ENCODE measurements at places on chromosomes 13 and 19.

GRCh38 chr19:36973844-36974195 lies 57.7 kb downstream of the ZNF568 start:
- no peak for DNase-seq

DNA sequence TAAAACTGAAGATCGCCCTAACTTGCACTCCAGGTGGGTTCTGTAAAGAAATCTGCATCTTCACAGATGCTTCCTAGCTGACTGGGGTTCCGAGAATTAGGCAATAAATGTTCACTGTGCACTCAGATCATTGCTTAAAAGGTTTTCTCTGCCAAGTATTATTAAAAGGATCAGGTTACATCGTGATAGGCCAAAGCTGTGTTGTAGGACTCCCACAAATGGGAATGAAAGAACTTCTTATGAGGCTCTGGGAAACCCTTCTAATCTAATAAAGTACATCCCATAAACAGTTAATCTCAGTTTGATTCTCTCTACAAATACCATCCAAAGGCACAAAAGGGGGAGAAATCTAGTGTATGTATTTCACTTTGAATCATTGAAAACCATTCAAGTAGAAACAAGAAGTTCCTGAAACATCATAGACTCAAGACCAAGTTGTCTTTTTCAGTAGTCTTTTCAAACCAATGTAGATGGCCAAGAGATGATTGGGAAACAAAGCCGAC lies 7.1 kb upstream of the POU4F1 start:
- no peak for DNase-seq

- DNase-seq = no peak
Measured at GRCh38 chr13:40657951-40658350, 8.5 kb downstream of the FOXO1 start.

DNA sequence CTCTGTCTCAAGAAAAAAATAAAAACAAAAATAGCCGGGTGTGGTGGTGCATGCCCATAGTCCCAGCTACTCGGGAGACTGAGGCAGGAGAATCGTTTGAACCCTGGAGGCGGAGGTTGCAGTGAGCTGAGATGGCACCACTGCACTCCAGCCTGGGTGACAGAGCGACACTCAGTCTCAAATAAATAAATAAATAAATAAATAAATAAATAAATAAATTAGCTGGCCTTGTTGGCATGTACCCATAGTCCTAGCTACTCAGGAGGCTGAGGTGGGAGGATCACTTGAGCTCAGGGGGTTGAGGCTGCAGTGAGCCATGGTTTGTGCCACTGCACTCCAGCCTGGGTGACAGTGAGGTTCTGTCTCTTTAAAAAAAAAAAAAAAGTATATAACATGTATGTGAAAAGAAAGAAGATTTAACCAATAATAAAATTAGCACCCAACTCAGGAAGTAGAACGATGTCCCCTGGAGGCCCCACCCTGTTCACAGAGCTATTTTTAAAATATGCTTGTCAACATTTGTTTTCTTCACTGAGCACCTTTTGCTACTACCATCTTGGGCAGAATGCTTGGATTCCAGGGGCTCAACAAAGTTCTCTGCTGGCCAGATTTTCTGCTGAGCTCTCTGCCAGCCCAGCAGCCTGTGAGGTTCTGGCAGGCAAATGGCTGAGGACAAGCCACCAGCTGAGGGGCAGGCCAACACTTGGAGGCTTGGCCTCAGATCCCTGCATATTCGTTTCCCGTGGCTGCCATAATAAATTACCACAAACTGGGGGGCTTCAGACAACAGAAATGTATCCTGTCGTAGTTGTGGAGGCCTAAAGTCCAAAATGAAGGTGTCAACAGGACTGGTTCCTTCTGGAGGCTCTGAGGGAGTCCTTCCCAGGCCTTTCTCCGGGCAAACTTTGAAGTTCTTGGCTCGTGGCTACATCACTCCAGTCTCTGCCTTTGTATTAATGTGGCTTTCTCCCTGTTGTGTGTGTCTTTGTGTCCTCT lies 5.2 kb downstream of the SLC25A42 start:
- no peak for DNase-seq

DNA sequence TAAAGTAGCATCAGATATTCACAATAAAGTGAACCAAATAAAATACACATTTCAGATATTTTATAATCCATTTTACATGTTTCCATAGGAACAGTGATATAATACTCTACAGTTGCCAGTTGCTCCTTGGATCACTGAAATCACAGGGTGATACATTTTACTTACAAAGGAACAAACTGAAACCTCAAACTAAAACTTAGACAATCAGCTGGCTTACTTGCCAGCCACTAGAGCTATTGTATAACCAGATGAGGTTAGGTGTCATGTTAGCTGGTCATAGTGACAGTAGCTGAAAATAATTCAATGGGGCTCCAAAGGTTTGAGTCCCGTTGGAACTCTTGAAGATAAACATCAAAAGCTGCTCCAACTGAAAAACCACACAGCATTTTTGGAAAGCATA lies 274.6 kb downstream of the ITGBL1 start:
- DNase-seq = no peak

- no peak for DNase-seq
Measured at GRCh38 chr19:1654178-1654792, 1.9 kb upstream of the TCF3 start.

- DNase-seq = no peak
Measured at GRCh38 chr13:102309110-102309509, 92.7 kb downstream of the FGF14 start.

- DNase-seq = peak; percentile 69
Measured at GRCh38 chr19:4877753-4878490, 10.5 kb upstream of the PLIN3 start.

DNA sequence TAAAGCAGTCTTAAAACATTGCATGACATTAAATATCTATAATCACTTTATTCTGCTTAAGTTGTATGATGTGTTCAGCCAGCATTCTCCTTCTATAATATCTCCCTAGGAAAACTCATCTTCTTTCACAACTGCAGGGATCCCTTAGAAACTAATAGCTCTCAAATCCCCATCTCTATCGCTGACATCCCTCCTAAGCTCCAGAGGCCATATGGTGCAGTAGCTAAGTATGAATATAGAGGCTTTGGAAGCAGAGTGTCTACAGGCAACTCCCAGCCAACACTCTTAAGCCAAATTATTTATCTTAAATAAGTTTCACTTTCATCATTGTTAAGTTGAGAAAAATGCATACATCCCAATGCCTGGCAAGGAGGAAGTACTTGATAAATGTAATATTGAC lies 349.5 kb upstream of the MIR17HG start:
- no peak for DNase-seq

DNA sequence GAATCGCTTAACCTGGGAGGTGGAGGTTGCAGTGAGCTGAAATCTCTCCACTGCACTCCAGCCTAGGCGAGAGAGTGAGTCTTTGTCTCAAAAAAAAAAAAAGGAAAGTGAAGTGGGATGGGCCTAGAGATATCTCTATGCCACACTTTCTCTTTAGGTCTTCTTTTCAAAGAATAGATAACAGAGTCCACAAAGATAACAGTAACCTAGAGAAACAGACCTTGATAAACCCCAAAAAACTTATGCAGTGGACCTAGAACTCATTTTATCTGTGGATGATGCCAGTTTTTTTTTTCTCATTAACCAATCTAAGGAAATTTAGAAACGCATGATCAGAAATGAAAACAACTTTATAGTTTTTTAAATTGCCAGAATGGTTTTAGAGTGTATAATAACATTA lies 227.4 kb downstream of the LHFPL6 start:
- no peak for DNase-seq

DNA sequence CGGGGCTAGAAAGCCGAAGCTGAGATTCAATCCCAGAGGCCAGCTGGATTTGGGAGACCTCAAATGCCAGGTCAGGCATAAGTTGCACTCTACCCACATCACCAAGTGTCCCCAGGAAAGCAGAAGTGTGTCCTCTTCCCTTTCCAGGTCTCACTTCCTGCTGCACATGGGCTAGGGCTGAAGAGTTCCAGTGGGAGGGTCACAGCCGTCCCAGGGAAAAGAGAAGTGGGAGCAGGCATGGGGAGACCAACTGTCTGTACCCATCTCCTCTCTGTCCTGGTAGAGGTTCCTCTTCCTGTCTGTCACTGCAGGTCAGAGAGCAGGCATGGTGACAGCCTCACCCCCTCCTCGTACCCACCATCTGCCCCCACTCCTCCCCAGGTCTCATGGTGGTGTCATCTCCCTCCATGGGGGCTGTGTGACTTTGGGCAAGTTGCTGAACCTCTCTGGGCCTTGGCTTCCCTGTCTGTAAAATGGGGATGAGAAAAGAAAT lies 14.8 kb downstream of the AXL start:
- DNase-seq = no peak

DNA sequence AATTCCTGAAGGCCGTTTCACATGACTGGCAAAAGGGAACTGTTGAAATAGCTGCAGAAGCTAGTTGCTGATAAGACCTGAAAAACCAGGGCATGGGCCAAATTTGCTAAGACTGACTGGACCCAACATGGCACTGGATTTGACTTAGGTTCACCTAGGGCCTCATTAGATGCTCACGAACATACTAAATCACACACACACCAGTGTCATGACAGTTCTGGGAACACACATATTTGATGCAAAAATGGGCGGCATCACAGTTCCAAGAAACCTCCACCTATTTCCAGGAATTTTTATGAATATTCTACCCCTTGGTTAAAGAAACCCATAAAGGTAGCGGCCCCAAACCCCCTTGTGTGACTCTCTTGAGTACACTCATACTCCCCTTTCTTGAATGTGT lies 99.6 kb upstream of the OBI1 start:
- DNase-seq = no peak

- no peak for DNase-seq
Measured at GRCh38 chr19:36771261-36772231, 1.1 kb downstream of the ZNF850 start.

DNA sequence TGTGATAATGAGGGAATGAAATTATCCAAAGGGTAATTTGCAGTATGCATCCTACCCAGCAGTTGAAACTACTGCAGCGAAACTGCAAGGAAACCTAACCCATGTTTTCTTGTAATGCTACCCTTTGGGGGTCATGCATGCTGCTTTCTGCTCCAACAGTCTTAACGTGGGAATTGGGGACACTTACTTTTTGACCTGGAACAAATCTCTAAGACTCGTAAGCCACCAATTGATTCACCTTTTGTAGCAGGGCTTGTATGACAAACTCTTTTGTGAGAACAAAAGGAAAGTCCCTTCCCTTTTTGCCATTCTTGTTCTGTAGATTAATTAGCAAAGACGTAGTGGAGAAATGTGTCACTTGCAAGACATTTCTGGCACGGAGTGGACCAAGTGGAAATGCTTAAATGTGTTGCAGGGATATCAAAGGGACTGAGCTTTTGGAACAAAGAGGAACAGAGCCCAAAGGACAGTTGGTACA lies 27.4 kb downstream of the LRCH1 start:
- DNase-seq = no peak

DNA sequence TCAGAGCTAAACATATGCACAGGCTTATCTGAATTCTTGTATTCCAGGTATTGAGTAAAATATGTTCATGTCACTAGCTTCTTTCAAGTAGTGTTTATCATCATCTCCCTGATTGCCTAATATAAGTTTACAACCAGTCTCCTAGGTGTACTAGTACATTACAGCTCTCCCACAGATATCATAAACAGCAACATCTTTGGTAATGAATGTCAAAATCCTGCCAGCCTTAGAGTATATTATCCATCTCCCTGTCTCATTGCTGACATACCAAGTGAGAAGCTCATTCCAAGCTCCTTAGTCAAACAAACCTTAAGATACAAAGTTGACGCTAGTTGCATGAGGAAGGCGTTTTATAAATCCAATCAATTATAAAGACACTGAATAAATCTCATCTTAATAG lies 689.1 kb upstream of the GPC6 start:
- DNase-seq = no peak

DNA sequence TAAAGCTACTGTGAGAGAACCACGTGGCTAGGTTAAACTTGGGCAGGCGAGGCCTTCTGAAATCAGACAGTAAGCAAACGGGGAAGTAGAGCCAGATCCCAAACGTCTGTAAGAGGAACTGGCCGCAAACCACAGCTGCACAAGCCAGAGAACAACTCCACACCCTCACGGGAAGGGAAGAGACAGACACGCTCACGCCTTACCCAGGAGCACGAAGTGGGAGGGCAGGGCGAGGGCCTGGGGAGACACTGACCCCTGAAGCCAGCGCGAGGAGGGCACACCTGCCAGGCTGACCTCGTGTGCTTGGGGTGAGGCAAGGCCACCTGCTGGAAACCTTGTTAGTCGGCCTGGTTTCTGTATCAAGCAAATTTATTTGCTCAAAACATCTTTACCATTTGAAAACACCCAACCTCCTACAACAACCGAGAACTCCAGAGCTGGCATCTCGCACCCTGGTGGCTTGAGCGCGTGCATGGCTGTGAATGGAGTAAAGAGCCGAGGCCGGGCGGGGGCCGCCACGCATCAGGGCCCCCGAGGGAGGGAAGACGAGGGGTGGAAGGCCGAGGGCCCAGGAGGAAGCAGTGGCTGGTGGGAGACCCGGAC lies 7.3 kb downstream of the POLR2E start:
- DNase-seq = no peak

GRCh38 chr19:51602189-51602854 lies 27.9 kb downstream of the SIGLEC5 start:
- no peak for DNase-seq

- DNase-seq = no peak
Measured at GRCh38 chr19:50821248-50821612, 2.4 kb downstream of the KLK1 start.

- DNase-seq = no peak
Measured at GRCh38 chr13:94878602-94879165, 166.3 kb upstream of the SOX21 start.

DNA sequence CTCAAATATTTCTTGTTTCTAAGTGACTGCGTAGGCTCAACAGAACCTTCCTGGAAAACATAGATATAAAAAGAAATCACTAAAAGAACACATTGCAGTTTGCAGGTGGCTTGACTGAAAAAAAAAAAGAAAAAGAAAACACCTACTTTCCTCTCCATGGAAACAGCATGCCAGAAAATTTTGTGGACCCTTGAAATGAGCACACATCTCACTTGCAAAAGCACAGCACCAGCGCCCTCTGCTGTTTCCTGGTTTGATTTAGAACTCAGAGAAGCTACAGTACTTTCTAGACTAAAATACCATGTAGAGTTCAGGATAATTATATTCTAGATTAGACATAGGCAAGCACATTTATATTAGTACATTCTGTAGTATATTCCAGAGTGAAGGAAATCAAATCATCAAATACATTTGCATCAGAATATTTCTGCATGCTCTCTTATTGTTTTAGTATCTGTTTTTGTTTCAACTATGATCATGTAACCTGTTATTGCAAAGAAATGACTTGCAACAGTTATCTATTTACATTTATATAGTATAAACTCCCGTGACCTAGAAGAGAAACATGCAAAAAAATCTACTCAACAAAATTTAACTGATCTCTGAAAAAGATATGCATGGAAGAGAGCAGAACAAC lies 22.3 kb upstream of the XPO4 start:
- DNase-seq = peak; percentile 75

- DNase-seq = no peak
Measured at GRCh38 chr13:113616991-113617749, 32.6 kb downstream of the TFDP1 start.

GRCh38 chr19:49651820-49652550 lies 10.0 kb downstream of the SCAF1 start:
- DNase-seq = no peak

GRCh38 chr19:15126131-15126910 lies 19.1 kb downstream of the SYDE1 start:
- DNase-seq = no peak
